ENCODE measurements at places on chromosomes 5 and 9.

GRCh38 chr5:146188358-146188757 lies 5.9 kb upstream of the LARS1 start:
- no peak for DNase-seq

DNA sequence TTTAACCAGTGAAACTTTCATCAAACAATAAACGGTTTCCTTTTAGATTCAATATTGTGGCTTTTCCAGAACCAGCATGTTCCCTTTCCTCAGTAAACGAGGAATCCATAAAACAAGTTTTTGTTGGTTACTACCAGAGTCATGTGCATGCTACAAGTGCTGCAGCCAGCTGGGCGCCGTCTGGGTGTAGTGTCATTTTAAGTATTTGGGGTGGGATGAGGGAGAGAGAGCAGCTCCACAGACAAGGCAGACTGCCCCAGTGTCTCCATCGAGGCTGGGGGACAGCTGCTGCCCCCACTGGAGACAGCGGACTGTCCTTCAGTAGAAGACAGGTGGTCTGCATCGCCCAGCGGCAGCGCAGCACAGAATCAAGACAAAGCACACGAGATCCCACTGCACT lies 17.3 kb downstream of the ARPC5L start:
- DNase-seq, result no peak

DNA sequence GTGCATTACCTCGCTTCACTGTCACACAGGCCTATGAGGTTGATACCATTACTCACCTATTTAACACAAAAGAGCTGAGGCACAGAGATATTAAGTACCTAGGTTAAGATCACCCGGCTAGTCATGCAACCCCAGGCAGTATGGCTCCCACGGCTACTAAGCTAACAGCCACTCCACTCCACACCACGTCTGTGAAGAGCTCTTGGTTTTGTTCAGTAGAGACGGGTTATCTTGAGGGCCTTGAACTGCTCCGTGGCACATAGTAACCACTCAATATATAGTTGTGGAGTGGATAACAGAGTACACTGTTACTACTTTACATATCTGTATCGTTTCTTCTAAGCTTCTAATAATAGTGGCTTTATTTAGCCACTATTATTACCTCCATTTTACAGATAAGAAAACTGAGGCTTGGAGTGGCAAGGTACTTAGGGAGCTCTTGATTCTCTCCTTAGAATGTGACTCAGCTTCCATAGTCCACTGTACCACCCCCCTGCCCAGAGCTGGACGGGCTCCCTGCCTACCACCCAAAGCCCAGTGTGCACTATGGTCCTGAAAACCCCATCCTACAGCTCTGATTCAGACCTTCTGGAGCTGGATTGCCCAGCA lies 1.0 kb upstream of the CORO2A start:
- DNase-seq, result no peak

GRCh38 chr5:111254613-111255012 lies 30.4 kb downstream of the CAMK4 start:
- no peak for DNase-seq

DNA sequence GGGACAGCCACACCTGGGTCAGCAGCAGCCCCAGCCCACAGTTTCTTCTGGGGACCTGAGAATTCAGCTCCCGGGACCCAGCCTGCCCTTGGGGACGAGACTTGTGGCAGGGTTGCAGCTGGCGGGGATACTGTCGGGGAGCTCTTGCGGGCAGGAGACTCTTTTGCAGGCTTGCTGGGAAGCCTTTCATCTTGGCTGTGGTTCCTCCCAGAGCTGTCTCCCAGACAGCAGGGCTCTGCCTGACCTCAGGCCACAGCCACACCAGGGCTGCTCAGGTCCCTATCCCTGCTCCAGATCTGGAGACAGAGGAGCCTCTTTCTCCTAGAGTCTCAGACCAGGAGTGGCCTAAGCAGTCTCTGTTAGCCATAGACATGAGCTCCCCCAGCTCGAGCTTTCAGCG lies 4.7 kb upstream of the MYMK start:
- no peak for DNase-seq

DNA sequence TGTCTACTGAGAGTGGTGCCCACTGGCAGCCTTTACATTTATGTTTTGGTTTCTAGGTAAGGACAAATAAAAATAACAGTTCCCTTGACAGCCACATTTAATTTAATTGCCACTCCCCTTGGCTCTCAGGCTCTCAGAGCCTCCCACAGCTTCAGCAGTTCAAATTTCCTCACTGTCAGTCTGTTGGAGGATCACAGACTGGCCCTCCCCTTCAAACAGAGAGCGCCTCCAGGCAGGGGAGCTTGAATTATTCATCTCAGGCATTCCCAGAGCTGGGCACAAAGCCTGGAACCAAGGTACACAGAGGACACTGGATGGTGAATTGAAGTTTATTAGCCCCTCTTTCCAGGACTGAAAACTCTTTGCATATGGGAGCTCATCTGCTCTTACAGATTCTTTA lies 407.7 kb downstream of the SPOCK1 start:
- DNase-seq, result no peak

GRCh38 chr5:96601200-96601599 lies 61.0 kb upstream of the CAST start:
- no peak for DNase-seq

- no peak for DNase-seq
Measured at GRCh38 chr5:125044491-125045282, 298.2 kb upstream of the ZNF608 start.

DNA sequence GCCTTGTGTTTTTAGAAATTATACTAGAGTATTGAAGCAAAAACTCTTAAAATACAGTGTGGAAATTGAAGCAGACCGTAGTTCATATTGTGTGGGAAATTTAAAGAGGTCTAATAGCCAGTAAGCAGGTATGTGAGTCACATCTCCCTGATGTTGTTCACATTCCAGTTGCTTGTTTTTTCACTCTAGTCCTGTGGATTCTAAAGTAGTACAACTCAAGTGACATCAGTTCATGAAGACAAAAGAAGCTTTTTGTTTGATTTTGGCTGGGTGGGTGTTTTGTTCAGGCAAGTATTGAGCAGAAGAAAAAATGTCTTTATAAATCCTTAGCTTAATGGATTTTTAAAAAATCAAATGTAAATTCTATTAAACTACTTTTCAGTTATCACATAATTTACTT lies 216.2 kb downstream of the MAN2A1 start:
- no peak for DNase-seq

Data from activated CD4-positive, CD25-positive, alpha-beta regulatory T cell (primary cell).